ENCODE measurements at places on chromosomes 3 and 15.

DNA sequence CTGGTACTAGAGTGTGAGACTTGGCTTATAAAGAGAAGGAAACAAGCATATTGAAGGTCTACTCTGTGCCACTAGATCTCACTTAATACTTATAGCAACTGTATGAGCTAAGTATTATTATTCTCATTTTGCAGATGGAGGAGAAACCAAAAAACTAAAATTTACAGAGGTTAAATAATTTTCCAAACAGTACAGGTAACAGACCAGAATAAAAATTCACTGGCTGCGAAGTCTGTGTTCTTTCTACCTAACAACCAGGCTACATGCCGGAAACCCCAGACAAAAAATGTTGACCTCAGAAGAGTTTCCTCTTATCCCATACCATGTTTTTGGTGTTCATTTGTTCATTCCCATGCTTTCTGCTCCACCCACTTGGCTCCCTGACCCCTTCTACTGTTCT lies 46.6 kb downstream of the CMSS1 start:
- no peak for DNase-seq

DNA sequence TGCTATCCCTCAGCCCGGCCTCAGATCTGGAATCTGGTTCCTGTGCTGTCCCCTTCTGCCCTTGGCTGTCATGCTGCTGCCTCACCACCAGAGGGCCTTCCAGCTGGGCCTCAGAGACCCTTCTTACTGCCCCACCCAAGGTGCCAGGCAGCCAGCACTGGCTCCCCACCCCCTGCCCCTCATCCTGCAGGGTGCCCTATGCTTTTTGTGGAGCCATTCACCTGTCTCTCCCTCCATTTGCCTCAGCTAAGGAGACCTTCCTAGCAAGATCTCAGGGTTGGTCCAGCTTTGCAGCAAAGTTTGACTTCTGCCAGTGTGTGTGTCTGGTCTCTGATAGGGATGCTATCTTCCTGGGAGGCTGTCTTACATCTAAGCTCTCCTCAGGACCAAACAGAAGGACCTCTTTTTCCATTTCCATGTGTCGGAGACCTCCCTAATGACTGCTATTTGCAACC lies 1.9 kb upstream of the VWA5B2 start:
- DNase-seq, result no peak

- DNase-seq, result no peak
Measured at GRCh38 chr3:66299891-66300290, 79.1 kb downstream of the SLC25A26 start.

- peak; percentile 12 for DNase-seq
Measured at GRCh38 chr3:81352867-81353266, 408.6 kb downstream of the GBE1 start.

- DNase-seq, result no peak
Measured at GRCh38 chr15:77597804-77598453, 34.8 kb downstream of the LINGO1 start.

Measured in AG10803 (cell line).